ENCODE measurements at places on chromosomes 11 and 22.

GRCh38 chr22:48476577-48476976, 1351.1 kb downstream of the BRD1 start:
- no peak for DNase-seq

GRCh38 chr22:26979294-26979693, 321.9 kb downstream of the MIAT start:
- no peak for DNase-seq

GRCh38 chr11:30786256-30787110, 200.3 kb upstream of the MPPED2 start:
- DNase-seq, result no peak

DNA sequence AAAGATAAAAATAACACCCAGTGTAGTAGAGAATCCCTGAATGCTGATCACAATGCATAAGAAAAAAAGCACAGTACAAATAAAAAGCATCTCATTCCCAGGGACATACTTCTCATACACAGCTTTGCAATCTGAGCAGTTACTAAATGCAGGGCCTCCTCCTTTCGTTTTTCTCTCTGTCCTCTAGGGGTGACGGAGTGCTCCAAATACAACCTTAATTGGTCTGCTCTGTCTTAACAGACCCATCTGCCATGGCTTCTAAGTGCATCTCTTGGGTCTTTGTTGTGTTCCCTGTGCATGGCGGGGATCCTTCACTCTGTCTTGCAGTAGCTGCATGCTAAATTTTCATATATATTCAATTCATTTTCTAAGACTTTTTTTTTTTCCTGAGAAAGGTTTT, 1114.2 kb upstream of the RAG2 start:
- no peak for DNase-seq

DNA sequence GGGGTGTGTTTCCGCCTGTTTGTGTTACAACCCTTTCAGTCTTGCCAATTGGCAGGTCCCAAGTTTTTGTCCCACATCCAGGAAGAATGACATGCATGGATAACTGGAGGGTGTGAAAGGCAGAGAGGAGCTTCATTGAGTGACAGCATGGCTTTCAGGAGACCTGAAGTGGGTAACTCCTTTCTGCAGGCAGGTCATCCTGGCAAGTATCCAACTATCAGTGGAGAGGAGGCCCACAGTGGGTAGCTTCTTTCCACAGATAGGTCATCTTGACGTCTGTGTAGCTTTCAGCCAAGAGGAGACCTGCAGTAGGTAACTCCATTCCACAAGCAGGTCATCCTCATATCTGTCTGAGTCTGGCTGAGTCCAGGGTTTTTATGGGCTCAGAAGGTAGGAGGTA, 1268.8 kb upstream of the CNTN5 start:
- no peak for DNase-seq

GRCh38 chr11:27355575-27356104, 7.4 kb downstream of the CCDC34 start:
- DNase-seq, result no peak

- no peak for DNase-seq
These were observed 20.1 kb downstream of the SERPIND1 start for GRCh38 chr22:20793748-20794649.

DNA sequence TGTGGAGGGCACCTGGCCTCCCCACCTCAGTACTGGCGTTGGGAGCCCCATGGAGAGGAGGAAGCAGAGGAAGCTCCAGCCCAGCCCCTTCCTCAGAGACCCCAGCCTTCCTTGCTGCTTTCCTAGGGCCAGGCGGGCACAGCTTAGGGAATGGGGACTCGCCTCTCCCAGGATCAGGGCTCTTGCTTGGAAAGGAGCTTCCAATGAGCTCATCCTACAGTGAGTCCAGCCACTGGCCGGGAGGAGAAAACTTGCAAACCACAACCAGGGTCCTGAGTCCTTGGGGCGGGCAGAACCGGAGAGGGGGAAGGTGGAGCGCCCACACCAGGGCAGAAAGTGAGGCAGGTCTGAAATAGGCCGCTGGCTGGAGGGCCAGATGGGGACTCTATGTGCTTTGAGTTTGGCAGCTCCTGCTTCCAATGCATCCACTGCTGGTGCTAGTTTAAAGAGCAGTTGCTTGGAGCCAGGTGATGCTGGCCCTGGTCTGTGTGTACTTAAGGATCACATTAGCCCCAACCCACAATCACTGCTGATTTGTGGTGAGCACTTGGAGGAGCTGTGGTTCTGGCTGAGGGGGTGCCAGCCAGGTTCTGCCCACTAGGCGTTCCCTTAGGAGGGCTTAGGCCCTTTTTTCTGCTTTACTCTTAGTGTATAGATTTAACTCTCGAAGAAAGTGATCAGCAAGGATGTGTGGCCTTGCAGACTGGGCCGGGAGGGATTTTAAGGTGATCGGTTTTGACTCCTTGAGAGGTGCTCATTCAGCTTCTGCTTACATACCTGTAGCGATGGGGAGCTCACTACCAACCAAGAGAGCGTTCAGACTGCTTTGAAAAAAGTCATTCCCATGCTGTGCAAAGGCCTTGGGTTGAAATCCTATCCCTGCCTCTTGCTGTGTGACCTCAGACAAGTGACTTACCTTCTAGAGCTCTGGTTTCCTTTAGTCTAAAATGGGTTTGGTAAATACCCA, 81.9 kb downstream of the TP53I11 start:
- DNase-seq, result no peak

DNA sequence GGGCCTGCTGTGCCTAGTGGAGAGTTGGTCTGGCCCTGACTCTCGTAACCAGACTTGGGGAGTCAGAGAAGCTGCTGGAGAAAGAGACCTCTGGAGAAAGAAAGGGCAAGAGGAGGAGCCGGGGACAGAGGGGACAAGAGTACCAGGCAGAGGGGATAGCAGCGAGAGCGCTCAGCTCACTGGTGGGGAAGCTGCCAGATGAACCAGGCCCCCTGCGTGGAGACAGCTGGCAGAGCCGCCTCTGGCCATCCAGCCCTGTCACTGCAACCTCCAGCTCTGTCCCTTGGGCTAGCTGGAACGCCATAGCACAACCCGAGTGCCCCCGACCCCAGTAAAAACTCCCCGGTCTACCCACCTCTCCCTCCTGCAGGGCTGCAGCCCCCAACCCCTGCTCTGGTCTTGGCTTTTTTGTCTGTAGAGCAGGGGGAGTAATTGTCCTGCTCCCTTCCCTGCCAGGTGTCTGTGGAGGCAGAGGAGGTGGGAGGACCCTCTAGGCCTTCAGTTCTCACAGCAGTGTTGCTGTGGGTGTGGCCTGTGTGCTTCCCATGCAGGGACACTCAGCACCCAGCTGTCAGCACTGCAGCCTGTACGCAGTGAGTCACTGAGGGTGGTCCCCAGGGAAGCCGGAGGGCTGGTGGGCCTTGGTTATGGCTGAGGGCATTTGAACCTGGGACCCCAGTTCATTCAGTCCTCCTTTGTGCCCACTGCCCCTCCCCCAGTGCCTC, 4.8 kb upstream of the SUN2 start:
- DNase-seq, result no peak

GRCh38 chr22:24437091-24437490, 9.7 kb downstream of the ADORA2A start:
- DNase-seq, result no peak

DNA sequence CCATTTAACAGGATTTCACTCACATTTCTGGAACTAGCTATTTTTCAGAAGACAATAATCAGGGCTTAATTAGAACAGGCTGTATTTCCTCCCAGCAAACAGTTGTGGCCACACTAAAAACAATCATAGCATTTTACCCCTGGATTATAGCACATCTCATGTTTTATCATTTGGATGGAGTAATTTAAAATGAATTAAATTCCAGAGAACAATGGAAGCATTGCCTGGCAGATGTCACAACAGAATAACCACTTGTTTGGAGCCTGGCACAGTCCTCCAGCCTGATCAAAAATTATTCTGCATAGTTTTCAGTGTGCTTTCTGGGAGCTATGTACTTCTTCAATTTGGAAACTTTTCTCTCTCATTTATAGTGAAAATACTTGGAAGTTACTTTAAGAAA, 9.2 kb downstream of the PRSS23 start:
- DNase-seq, result no peak

- no peak for DNase-seq
These were observed 115.0 kb downstream of the SHANK2 start for GRCh38 chr11:71137376-71137775.

DNA sequence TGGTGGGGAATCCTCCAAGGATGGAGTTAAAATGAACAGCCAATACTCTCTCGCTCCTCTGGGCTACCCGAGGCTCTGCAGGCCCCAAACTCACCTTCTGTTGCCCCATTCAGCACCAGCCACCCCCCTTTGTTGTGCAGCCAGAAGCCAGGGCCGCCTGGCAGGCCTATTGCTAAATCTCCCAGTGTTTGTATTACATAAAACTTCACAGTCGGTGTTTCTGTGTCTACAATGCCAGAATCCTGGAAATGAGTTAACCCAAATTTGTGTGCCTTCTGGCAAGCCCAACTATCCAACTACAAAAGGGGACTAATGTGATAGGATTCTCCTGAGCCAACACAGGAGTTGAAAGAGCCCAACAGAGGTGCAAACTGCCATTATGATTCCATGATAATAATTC, 9.3 kb downstream of the KCNJ5 start:
- peak; percentile 36 for DNase-seq

GRCh38 chr11:67489203-67489884, 6.5 kb downstream of the AIP start:
- DNase-seq, result peak; percentile 75

- no peak for DNase-seq
These were observed 629 bp downstream of the ATP5MG start for GRCh38 chr11:118401880-118402590.

GRCh38 chr11:72406540-72407527, 27.5 kb downstream of the CLPB start:
- DNase-seq, result no peak

DNA sequence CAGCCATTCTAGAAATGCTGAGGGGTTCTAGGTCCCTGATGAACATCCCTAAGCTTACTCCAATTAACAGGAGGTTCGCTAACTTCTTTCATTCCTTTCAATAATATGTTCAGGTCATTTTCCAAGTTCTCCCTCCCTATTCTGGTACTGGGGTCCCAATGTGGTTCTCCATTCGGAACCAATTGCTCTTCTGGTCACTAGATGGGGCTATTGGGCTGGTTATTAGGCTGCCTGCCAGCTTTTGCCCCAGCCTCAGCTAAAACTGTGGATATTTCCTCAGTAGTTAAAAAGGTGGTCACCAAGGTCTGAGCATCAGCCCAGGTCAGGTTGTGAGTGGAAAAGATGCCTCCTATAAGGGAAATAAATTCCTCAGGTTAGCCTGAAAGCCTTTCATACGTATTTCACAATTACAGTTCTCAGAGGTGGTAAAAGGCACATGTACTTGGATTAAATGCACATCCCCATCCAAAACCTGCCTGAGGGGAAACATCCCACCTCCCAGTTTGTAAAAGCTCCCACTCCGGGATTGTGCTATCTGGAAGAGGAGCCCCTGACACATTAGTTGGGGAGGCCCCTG, 161.1 kb upstream of the CCDC179 start:
- DNase-seq, result no peak

DNA sequence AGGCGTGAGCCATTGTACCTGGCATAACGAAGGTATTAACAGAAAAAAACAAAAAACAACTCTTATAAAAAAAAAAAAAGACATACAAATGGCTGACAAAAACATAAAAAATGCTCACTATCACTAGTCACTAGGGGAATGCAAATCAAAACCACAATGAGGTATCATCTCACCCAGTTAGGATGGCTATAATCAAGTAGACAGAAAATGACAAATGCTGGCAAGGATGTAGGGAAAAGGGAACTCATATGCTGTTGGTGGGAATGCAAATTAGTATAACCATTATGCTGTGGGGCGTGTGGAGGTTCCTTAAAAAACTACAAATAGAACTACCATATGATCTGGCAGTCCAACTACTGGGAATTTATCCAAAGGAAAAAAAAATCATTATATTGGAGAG, 17.0 kb downstream of the THY1 start:
- DNase-seq, result no peak

DNA sequence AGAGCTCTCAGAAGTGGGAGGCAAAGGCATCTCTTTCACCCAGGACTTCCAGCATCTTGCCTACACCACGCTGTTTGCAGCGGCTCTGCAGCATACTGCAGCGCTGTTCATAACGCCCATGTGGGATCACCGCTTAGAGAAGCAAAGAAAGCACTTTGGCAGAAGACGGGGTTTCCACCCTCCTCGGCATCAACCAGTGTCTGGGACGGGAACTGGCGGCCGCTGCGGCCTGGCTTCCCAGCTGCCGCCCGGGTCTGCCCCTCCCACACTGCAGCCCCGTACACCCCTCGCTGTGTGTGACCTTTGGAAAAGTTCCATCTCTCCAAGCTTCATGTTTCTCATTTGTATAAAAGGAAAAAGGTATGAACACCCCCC, 545 bp upstream of the TIRAP start:
- DNase-seq, result peak; percentile 78

- no peak for DNase-seq
These were observed 86.3 kb downstream of the ETS1 start for GRCh38 chr11:128501008-128501407.

DNA sequence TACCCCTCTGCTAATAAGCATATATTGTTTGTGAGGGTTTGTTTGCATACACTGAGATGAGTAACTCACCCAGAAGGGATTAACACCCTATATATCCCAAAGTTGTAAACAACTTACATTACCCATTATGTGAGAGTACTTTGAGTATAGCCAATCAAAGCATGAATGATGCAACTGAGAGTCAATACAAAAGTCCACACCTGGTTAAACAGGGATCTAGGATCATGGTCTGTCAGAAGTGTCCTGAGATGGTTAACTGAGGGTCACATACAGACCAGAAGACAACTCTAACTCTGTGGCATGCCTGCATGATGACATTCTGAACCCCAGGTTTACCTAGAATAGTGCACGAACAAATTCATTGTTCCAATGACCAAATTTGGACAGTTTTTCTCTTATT, 17.4 kb upstream of the OR10A5 start:
- DNase-seq, result no peak

DNA sequence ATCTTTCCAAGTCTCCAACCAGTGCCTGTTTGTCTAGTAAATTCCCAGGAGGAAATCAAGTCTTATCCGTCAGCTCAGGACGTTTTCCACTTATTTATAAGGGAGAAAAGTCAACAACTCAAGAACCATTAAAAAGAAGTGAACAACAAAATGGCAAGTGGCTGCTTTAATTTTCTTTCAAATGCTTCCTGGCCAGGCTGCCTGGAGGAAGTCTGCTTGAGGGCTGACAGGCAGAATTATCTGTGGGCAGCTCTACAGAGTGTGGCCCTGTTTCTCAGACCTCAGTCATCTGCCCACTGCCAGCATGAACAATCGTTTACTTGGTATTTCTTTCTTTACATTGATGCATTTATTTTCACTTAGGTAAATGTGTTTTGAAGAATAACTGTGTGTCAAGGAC, 281.9 kb upstream of the ISX start:
- DNase-seq, result no peak

- DNase-seq, result no peak
These were observed 92.8 kb downstream of the MYEOV start for GRCh38 chr11:69386594-69387408.

- DNase-seq, result no peak
These were observed 35.2 kb downstream of the ALG9 start for GRCh38 chr11:111836162-111836561.

GRCh38 chr11:87722756-87723565, 452.3 kb downstream of the RAB38 start:
- no peak for DNase-seq

GRCh38 chr11:26951809-26952515, 42.0 kb upstream of the FIBIN start:
- no peak for DNase-seq

Measured in aorta (tissue), 5 donors.